ENCODE measurements at places on chromosomes 2 and 18.

DNA sequence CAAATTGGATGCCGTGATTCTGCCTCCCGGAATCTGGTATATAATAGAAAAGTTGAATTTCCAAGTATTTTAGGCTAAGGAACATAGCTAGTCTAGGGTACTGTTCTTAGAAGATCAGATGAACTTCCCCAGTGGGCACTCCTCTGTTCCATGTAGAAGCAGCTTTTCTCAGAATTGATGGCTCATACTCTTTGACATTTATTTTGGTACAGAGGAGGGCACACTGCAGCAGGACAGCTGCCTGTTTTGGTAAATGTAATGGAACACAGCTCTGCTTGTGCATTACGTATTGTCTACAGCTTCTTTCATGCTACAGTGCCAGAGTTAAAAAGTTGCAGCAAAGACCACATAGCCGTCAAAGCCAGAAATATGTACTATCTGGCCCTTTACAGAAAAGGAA, 10.8 kb downstream of the YPEL5 start:
- no peak for DNase-seq

- DNase-seq, result no peak
These were observed 210.3 kb downstream of the TMX3 start for GRCh38 chr18:68504441-68505177.

GRCh38 chr2:36338827-36339145, 16.8 kb upstream of the CRIM1 start:
- no peak for DNase-seq

- no peak for DNase-seq
These were observed 57.6 kb upstream of the RNF152 start for GRCh38 chr18:61950371-61950770.

- DNase-seq, result no peak
These were observed 144.4 kb downstream of the GFPT1 start for GRCh38 chr2:69242651-69243051.

DNA sequence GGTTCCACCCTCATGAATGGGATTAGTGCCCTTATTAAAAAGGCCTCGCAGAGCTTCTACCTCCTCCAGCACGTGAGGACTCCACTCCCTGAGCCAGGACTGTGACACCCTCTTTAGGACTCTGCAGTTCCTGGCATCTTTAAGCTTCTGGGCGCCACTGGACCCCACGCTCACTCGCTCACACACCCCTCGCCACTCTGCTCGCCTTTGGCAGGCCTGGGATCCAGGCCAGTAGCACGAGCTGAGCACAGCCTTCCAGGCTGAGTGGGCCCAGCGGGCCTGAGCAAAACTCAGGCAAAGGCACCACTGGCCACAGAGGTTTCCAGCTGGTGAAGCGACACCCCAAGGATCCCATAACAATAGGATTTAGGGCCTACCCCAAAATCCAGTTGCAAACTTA, 107.9 kb upstream of the GPC1 start:
- no peak for DNase-seq

DNA sequence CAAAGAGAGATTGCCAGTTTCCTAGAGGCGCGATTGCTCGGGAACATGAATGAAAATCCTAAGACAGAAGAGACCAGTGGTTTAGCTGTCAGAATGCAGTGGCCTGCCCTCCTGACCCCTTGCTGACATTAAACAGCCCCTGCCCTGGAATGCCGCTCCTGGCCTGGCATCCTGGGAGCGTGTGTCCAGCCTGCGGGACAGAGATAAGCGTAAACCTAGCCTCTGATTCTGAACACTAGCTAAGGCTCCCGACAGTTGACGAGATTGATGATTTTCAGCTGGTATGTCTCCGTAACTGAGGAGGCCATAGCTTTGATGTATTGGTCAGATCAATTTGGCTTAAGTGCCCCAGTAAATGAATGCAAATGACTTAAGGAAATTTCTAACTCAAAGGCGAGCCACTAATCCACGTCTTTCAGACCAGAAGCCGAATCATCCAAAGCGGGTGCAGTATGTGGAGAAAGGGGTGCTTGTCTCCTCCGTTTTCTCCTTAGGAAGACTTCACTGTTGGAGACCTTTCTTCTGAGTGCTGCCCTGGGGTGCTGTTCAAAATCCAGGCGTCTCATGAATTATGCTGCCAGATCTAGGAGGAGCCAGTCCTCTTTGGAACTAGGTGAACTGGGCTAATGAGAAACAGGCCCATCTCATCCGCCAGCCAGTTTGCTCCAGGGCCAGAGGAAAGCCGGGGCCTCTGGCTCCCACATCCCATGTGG, 142.5 kb upstream of the L3MBTL4 start:
- no peak for DNase-seq

DNA sequence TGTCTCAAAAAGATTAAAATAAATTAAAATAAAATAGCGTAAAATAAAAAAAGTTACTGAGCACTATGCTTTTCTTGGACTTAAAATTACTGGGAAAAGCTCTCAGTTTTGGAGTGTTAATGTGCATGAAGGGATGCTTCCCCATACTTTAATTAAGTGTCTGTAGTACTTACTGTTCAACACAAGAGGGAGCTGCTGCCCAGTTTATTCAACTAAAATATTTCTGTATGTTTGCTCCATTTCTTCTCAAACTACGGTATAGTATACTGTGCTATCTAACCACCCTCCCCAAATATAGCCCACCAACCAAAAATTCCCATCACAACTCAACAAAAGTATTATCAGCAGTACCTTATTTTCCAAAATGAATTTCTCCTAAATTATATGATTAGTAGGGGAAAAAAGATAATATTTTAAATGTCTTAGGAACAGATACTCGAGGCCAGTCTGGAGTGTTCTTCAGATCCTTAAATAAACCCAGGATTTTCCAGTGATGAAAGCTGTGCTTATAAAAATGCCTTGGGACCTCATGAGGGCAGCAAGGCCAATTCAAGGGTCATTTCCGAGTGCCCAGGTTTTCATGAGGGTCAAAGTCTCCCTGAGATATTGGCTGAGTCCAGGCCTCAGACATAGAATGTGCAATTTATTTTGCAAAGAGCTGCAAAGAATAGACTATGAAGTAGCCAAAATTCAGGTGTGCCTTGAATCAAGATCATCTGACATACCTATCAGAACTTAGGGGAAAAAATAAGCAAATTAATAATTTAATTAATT, 64.1 kb downstream of the CHRNA1 start:
- no peak for DNase-seq

DNA sequence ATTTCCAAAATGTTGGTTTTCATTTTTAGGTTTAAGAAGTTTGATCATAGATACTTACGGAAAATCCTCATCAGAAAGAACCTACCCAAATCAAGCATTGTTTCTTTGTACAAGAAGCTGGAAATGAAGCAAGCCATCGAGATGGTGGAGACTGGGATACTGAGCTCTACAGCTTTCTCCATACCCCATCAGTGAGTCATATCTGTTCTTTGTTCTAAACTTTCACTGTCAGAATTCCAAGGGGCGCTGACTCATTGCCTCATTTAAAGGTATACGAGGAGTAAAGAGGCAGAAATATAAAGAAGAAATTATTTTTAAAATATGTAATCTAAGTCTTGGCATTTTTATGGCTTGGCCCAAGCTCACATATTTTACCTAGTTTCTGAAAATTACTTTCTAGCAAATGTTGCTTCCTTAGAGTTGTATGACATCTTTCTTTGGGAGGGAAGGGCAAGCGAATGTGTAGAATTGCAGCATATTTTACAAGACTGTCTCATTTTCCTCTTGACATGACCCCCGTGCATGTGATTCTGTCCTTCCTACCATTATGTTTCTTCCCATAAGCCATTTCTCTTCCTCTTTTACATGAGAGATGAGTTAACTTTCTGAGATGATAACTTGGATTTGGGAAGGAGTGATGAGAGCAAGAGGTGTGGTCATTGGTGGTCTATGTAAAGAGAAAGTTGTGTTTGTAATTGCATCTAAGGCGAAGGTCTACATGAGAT, 41.2 kb downstream of the SLC9A4 start:
- DNase-seq, result peak; percentile 80

GRCh38 chr2:208222351-208222750, 32.5 kb downstream of the IDH1 start:
- no peak for DNase-seq

- no peak for DNase-seq
These were observed 68.1 kb upstream of the RBMS1 start for GRCh38 chr2:160561551-160562295.

DNA sequence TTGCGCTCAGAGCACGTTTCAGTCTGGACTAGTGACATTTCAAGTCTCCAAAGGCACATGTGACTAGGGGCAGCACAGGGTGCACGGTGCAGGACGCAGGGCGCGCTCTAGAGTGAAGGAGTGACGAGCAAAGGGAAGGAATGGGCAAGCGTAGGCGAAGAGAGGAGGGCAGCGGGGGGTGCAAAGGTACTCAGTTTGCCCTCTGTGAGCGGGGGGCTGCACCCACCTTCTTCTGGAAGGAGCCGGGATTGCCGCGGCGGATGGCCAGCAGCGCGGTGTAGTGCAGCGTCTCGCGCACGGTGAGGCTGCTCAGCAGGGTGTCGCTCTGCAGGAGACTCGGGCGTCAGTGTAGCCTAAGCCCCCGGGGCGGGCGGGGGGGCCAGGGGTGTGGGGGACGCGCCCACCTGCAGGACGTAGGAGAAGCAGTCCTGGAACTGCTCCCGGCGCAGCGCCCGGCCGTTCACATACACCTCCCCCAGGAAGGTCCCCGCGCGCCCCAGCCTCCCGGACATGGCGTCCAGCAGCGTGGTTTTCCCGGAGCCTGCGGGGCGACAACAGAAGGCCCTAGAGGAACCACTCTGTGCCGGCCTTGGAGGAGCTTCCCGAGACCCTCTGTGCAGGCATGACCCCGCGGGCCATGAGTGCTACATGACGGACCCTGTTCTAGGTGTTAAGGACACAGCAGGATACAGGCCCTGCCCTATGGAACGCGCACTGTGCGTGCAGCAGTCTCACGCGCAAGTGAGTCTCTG, 6.9 kb downstream of the ABCG5 start:
- no peak for DNase-seq

GRCh38 chr18:4453874-4454536, 1.1 kb downstream of the DLGAP1 start:
- no peak for DNase-seq

- DNase-seq, result peak; percentile 81
These were observed 47.4 kb downstream of the PSMG2 start for GRCh38 chr18:12750076-12750714.

- DNase-seq, result no peak
These were observed 331.6 kb downstream of the CLIP4 start for GRCh38 chr2:29446847-29447246.

DNA sequence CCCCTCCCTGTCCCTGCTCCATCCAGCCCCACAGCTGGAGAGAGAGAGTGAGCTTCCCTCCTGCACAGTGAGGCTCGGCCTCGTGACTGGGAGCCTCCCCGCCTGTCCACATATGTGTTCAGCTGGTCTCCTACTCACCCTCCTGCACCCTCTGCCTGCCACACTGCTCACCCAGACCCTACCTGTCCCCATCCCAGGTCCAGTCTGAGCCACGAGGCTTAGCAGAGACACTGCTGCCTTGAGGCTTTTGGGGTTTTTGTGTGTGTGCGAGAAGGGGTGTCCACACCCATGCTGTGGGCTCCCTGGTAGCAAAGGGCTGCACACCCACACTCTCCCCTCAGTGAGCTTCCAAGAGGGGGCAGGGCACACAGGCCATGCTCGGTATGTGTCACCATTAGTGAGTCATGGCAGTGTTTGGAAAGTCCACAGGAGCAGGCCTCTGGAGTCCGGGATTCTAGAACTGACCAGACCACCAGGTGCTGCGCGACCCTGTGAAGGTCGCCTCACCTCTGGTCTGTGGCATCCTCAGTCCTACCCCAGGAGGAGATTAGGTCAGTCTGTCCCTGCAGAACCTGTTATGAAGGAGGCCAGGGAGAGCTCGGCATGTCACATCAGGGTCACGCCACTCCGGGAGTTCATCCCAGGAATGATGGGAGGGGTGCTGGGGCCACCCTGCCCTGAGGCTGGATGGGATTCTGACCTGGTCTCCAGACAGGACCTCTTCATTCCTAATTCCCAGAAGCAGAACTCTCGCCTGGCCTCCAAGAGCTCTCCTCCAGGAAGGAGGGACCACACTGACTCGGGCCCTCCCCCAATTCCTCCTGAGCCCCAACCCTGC, 39.9 kb upstream of the SMAD7 start:
- peak; percentile 67 for DNase-seq

DNA sequence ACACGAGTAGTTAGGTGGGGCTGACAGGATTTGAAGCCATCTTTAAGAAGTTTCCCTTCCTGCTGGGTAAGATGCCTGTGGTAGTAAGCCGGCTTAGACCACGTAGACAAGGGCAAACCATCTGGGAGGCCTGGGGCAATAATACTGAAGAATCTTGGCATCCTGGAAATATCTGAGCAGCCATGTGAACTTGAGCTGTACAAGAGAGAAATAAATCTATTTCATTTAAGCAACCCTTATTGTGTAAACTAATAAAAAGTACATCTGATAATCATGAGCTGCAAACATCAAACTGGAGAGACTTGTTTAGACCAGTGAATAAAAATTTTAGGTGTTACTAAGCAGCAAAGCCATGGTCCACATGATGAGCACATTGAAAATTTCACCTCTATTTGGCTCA, 11.4 kb upstream of the CETN1 start:
- no peak for DNase-seq

DNA sequence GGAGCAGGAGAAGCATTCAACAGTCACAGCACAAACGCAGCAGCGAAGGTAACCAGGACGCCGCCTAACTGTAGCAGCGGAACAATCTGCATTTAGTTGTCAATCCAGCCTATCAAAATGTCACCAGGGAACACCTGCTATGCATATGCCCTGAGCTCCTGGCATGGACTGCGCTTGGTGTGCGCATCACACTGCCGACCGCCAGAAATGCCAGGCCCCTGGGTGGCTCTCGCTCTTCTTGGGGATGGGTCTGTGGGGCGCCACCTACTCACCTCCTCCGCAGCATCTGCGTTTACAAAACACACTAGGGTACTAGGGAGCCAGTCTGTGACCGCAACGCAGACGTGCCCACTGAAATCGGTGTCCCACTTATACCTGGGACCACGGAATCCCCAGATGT, 31.7 kb downstream of the ZNF516 start:
- DNase-seq, result no peak

DNA sequence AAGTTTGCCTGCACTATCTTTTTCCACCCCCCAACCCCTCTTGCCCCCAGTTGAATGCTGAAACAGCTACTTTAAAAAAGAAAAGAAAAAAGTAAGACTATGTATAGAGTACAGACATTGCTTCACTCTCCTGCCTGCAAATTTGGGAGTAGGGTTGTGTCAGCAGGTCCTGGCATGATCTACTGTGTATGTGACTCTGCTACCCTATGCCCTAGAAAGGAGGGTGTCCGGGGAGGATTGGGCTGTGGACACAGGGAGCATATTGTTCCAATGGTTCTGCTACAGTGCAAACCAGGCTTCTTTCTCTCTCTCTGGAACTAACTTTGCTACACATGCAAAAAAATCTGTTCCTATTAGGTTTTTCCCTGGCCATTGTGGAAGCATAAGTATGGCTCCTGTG, 9.9 kb upstream of the ZEB2 start:
- no peak for DNase-seq

Measured in HS-27A (cell line).